ENCODE measurements at places on chromosomes 11 and 22.

GRCh38 chr11:131201674-131202073 lies 168.7 kb upstream of the NTM start:
- DNase-seq, result no peak

DNA sequence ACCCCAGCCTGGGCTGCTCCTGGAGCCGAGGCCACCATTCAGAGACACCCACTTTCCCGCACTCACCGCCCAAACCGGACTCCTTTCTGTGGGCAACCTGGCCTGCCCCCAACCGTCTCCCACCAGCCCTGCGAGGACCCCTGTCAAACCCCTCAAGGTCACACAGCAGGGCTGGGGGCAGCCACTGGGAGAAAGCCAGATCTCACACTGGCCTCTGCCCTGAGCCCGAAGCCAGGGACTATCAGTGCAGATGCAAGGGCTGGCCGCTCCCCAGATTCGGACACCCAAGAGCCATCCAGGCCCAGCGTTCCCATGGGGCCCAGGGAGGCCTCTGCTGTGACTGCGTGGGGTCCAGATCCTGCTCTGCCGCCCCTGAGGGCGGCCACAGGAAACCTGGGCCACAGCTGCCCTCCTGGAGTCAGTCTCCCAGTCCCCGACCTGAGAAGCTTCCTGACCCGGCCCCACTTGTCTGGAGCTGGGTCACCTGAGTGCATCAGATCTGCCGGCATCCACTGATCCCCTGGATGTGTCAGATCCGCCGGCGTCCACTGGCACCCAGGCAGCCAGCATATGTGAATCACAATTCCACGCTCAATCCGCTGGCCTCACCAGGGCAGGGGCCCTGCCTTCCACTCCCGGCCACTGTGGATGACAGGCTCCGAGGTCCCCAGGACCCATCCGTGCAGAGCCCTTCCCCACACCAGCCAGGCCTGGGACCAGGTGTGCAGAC lies 139.7 kb downstream of the BRD1 start:
- no peak for DNase-seq

GRCh38 chr11:63521896-63522295 lies 14.7 kb upstream of the PLAAT4 start:
- no peak for DNase-seq

- no peak for DNase-seq
Measured at GRCh38 chr22:49561976-49562375, 265.7 kb downstream of the BRD1 start.

DNA sequence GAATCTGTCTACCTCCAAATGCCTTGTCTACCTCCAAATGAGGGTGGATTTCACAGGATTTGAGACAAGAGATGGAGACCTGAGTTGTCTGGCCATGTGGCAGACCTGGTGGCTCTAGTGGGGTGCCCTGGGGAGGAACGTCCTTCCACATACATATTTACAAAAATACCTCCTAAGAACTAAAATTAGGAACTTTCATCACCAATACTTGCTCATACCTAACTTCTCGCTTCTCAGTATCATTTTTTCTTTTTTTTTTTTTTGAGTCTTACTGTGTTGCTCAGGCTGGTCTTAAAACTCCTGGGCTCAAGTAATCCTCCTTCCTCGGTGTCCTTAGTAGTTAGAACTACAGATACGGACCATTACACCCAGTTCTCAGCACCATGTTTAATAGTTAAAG lies 117.9 kb downstream of the MED15 start:
- DNase-seq, result no peak

GRCh38 chr11:119727523-119728151 lies 1.4 kb downstream of the NECTIN1 start:
- no peak for DNase-seq

DNA sequence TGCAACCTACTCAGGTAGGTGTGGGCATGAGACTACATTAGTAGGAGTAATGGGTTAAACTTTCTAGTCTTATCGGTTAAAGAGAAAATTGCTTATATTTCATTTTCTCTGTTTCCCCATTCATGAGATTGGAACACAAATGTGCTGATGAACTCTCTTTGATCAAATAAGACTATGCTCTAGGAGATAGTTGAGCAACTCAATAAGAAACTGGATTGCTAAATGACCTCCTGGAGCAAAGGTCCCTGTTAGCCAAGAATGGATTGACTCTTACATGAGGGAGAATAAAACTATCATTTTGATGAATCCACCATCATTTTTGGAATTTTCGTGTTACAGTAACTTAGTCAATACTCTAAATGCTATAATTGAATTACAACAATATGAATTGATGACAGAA lies 11.1 kb upstream of the NOX4 start:
- no peak for DNase-seq

- DNase-seq, result no peak
Measured at GRCh38 chr22:33620085-33620484, 300.2 kb downstream of the LARGE1 start.

GRCh38 chr11:46898396-46899095 lies 19.8 kb downstream of the LRP4 start:
- DNase-seq, result no peak

DNA sequence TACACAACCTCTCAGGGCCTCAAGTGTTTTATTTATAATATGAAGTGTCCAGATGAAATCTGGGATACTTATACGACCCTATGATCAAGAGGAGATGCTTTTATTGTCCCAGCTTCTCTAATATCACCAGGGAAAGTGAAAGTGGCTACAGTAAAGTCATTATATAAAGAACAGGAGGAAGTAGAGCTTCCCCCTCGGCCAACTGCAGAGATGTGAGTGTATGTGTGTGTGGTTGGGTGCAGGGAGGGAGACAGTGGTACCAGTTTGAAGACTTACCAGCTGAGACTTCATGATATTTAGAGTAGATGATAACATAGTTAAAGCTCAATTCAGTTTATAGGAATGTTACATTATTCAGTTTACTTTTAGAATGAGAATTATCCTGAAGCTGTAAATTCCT lies 373.6 kb upstream of the DDI1 start:
- DNase-seq, result no peak

- no peak for DNase-seq
Measured at GRCh38 chr11:99632969-99633368, 612.2 kb downstream of the CNTN5 start.

Measured in GOT3 (cell line).